ENCODE measurements at places on chromosomes 5 and 9.
A peak's percentile ranks its signal among the peaks of the same experiment; 100 is the strongest.

GRCh38 chr9:133518200-133518599 is 6.6 kb downstream of the MYMK start:
- no peak for DNase-seq

- DNase-seq: no peak
Measured at GRCh38 chr9:36116593-36116992, 19.9 kb upstream of the GLIPR2 start.

DNA sequence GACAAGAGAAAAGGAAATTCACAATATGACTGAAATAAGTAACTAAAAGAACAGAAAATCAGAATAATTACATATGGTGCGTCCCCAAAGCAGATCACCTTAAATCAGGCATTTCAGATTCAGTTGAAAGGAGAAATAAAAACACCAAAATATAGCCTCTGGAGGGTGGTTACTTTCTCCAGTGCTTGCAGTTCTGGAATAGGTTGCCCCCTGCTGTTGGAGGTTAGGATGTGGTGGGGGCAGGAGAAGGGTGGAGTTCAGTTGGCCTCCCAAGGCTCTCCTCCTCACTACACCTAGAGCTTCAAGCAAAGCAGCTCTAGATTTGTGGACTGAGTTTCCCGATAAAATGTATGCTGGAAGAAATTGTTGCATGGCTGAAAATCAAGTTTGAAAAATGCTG is 338.2 kb upstream of the TLE4 start:
- DNase-seq: no peak

DNA sequence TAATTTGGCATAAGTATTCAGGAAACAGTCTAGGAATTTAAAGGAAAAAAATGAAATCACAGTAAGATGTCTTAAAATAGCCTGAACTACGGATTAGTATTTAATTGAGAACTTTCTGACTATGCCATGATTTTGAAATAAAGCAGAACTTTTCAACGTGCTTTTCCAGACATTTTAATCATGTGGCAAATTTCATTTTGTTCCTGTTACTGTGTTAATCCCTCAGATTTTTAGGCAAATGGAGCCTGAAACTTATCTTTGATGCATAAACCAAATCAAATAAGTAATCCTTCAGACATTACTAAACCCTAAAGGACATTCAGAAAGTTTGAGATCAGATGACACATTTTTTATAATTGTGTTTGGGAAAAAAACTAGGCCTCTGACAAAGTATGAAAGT is 75.7 kb downstream of the FBN2 start:
- DNase-seq: no peak

DNA sequence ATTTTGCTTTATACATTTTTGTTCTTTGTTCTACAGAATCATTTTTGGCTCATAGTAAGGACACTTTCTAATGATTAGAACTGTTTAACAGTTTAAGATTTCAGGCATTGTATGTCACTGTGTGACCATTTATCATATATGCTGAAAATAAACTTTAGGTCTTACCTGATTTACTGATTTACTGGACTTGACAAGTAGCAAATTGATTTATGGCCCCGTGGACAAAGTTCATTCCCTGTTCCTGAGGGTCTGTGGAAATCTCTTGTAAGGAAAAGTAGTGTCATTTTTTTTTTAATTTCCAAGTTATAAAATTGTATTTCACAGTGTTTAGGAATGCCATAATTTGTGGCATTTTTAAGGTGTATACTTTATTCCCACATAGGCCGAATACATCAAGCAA is 40.7 kb downstream of the KIF2A start:
- DNase-seq: no peak

- no peak for DNase-seq
Measured at GRCh38 chr9:128595471-128595870, 43.1 kb downstream of the SPTAN1 start.

DNA sequence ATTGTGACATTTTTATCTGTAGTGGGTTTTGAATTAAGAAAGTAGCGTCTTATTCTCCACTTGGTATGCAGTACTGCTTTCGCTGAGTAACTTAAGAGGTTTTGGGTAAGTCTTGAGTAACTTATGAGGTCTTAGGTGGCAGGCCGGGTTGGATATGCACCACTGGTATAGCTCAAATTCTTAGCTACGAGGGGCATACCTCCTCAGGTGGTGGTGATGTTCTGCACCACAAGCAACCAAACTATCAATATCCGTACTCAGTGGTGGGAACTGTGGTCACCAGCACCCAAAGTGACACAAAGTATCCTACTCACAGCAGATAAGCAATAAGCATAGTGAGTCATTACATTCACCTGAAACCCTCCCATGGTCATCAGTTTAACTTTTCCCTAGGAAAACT is 13.7 kb downstream of the SMC2 start:
- no peak for DNase-seq

- no peak for DNase-seq
Measured at GRCh38 chr5:55175781-55176175, 2.8 kb upstream of the CDC20B start.

DNA sequence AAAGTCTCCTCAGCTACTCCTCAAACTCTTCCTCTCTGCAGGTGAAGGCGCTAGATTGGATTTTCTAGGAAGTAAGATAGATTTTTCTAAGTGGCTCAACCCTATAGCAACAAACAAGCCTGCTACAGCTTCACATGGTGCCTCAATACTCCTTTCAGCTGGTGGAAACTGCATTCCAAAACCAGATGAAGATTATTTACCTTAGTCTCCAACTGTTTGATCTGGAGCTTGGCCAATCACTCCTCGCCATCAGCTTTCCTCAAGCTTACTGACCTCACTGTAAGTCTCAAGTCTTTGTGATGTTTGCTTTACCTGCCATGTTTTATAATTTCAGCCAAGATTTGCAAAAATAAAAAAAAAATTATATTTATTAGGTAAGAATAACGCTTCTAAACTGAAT is 622.4 kb downstream of the CHSY3 start:
- DNase-seq: no peak

DNA sequence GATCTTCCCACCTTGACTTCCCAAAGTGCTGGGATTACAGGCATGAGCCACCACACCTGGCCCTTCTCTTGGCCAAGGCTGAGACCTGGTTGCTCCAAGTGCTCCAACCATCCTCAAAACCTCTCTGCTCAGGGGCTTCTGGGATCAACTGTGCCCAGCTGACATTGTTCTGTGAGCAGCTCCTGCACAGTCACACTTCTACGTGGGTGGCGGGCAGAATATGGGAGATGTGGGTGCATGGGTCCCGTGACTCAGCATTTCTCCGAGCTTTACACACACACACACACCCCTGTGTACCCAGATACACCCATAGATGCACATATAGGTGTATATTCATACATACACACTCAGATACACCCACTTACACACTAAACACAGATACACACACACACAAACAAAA is 10.5 kb upstream of the MYORG start:
- DNase-seq: no peak

- DNase-seq: no peak
Measured at GRCh38 chr5:113302120-113302519, 132.7 kb downstream of the TSSK1B start.

DNA sequence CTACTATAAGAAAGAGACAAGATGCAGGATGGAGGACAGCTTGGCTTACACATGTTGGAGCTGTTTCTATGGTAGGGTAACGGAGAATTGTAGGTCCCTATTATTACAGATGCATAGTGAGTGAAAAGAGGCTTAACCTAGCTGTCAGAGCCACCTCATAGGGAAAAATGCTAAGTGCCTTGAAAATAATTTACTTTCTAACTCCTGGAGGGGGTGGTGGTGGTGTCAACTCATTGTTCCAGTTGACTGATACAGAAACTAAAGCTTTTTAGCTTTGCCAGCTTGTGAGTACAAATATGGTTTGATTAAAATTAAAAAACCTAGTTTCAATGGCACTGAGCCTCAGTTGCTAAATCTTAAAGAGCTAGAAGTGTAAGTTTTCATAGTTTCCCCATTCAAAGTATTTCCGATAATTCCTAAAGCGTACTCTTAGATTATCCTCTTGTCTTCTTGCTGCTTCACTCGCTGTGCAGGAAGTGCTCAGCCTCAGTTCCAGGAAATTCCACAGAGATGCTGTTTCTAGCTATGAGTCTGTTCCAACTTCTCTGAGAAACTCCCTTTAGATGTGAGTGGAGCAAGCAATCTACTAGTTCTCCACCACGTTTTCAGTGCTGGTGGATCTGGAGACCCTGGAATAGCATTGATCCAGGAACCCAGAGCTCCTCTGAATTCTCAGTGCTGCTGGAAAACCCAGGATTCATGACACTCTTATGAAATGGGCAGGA is 265.2 kb downstream of the DMAC1 start:
- DNase-seq: no peak

- no peak for DNase-seq
Measured at GRCh38 chr5:93875693-93876092, 134.3 kb upstream of the POU5F2 start.

GRCh38 chr9:106143781-106144180 is 449.4 kb downstream of the TMEM38B start:
- DNase-seq: no peak

DNA sequence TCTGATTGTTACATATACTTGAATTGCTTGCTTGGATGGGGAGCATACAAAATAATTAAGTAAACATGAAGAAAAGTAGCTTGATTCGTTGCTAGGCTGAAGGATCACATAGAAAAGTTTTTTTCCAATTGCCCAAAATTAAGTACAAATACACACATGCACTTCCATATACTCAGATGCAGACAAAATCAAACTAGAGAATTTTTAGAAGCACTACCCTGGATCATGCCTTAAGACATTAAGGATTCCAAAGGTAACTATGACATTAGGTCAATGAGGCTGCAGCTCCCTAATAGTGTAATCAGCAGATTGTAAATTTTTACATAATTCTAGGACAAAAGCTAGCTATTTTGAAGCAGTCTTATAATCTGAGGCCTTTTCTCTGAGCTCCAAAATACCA is 216.9 kb upstream of the TMEM161B start:
- DNase-seq: no peak

- DNase-seq: peak; percentile 23
Measured at GRCh38 chr9:96417661-96418082, 498 bp downstream of the ZNF367 start.

- no peak for DNase-seq
Measured at GRCh38 chr9:14098486-14099180, 215.3 kb downstream of the NFIB start.

DNA sequence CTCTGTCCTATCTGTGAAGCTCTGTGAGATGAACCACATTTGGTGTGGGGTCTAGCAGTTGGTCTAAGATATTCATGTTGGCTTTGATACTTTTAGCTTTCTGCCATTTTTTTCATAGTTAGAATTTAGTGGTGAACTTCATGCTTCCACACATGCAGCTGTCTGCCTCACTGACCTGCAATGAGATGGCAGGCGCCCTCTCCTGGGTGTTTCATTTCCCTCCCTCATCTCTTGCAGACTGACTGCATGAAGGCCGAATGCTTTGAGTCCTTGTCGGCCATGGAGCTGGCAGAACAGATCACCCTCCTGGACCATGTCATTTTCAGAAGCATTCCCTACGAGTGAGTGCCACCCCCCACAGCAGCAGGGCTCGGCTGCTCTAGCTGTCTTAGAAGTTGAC is 26.1 kb upstream of the CKMT2 start:
- DNase-seq: no peak

GRCh38 chr5:68374796-68375518 is 159.4 kb downstream of the PIK3R1 start:
- no peak for DNase-seq

- no peak for DNase-seq
Measured at GRCh38 chr9:121573717-121574485, 74.3 kb upstream of the GGTA1 start.

- DNase-seq: no peak
Measured at GRCh38 chr9:86721843-86722705, 225.2 kb downstream of the GAS1 start.

GRCh38 chr5:119021149-119021732 is 32.9 kb upstream of the DTWD2 start:
- no peak for DNase-seq

DNA sequence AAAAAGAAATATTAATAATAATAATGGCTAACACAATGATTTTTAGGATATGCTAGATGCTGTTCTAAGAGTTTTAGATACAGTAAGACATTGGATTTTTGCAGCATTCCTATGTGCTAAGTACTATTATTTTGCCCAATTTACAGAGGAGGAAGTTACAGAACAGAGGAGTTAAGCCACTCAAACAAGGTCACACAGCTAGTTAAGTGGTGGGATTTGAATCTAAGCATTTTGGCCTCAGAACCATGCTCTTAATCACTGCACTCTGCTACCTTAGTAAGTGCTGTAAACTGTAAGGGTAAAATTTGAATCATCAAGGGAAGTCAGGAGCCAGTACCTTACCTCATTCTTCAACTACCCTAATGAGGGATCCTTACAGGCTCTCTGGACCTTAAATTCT is 25.4 kb downstream of the RPS23 start:
- no peak for DNase-seq

GRCh38 chr5:40368200-40368599 is 311.5 kb upstream of the PTGER4 start:
- no peak for DNase-seq

DNA sequence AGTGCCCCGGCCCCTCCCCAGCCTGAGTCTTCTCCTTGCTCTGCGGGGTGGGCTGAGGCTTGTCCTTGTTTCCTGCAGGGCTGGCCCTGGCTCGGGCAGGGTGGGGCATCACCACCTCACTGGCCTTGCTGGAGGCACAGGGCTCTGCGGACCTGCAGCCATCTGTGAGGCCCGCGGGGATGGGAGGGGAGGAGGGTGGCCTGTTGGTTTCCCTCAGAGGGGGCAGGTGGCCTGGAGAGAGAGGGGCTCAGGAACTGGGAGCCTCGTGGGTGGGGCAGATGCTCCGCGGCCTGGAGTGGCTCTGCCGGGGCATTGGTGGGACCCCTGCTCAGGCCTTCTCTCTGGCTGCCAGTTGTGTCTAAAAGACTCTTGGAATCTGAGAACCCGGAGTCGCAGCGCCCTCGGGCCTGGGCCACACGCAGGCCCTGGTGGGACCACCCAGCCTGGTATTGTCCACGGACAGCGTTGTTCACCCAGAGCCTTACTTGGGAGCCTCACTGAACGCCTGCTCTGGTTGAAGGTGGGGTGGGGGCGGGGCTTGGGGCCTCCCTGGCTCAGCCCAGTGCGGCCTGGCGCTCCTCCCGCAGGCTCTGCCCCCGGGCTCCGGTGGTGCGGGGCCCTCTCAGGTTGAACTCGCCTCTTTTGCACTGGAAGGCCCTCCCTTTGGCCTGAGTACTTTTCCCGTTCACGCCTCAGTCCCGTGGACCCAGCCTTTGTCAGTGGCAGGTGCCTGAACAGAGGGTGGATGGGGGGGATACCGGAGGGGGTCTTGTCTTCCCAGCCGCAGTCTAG is 111.3 kb downstream of the RXRA start:
- no peak for DNase-seq

Data from activated T-helper 1 cell treated with anti-CD3 and anti-CD28 coated beads, Interleukin-12 subunit alpha, Interleukin-12 subunit beta, Interleukin-2, Interleukin-4 antibody, amounts not matched to agents 30 ng/mL and 10 ng/mL and 1 ng/mL, durations not matched to agents 14 hours and 24 hours and 36 hours (primary cell).